ENCODE measurements at places on chromosomes 4 and X. TPM values are rescaled to one million over a fixed set of nuclear protein-coding genes. Genes with fewer than 3 reads are reported as not detected.

GRCh38 chrX:132001127-132001526 lies 22.0 kb upstream of the STK26 start:
- DNase-seq: no peak

- DNase-seq: no peak
These were observed 33.1 kb upstream of the FGF5 start for GRCh38 chr4:80233390-80233789.

GRCh38 chr4:12260453-12260852 lies 831.8 kb upstream of the HS3ST1 start:
- DNase-seq: no peak

GRCh38 chr4:13544606-13545393 lies 492 bp upstream of the NKX3-2 start:
- peak; percentile 81 for DNase-seq

- DNase-seq: no peak
These were observed 6.3 kb upstream of the FAM200B start for GRCh38 chr4:15675356-15675755.

- DNase-seq: no peak
These were observed 82.1 kb upstream of the IQCM start for GRCh38 chr4:149897783-149898182.

DNA sequence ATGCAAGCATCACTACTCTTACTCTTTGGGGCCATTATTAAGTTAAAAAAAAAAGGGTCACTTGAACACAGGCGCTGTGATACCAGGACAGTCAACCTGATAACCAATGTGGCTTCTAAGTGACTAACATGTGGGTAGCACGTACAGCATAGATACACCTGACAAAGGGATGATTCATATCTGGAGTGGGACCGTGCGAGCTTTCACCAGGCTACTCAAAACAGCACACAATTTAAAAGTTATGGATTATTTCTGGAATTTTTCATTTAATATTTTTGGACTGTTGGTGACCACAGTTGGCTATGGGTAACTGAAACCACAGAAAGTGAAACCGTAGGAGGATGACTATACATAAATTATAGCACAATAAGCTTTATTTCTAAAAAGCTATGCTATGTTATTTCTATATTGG lies 113.8 kb upstream of the STIM2 start:
- no peak for DNase-seq

GRCh38 chrX:39823854-39824253 lies 273.9 kb downstream of the BCOR start:
- no peak for DNase-seq

- DNase-seq: no peak
These were observed 143.5 kb downstream of the GALNTL6 start for GRCh38 chr4:171956678-171957077.

- DNase-seq: peak; percentile 93
These were observed 92.5 kb downstream of the ANK2 start for GRCh38 chr4:113141901-113142346.

- DNase-seq: no peak
These were observed 74.1 kb downstream of the SMARCA1 start for GRCh38 chrX:129449148-129449547.

DNA sequence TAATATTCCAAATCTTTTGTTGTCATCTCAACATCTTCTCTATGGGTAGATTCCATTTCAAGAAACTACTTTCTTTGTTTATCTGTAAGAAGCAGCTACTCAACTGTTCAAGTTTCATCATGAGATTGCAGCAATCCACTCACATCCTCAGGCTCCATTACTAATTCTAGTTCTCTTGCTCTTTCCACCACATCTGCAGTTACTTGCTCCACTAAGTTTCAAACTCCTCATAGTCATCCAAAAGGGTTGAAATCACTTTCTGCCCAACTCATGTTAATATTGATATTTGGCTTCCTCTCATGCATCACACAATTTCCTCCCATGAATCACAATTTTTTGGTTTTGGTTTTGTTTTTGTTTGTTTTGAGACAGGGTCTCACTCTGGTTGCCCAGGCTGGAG lies 35.7 kb downstream of the ADH5 start:
- no peak for DNase-seq

DNA sequence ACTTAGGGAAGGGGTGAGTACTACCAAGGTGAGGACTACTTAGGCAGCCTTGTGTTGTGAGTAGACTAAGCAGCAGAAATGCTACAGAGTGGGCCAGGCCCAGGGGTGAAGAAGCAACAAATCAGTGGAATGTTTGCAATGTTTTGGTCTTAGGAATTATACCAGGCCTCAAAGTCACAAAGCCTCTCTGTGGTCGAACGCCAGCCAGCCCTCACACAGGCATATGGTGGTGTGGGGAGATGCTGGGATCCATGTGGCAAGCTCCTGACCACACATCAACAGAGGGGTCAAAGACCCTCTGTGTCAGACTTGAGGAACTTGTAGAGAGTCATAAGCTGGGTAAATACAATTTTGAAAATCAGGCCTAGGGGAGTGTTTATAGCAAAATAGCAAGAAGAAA lies 153.8 kb upstream of the KLF3 start:
- DNase-seq: no peak

- DNase-seq: peak; percentile 88
These were observed 384.4 kb downstream of the RAPGEF2 start for GRCh38 chr4:159487284-159487747.

DNA sequence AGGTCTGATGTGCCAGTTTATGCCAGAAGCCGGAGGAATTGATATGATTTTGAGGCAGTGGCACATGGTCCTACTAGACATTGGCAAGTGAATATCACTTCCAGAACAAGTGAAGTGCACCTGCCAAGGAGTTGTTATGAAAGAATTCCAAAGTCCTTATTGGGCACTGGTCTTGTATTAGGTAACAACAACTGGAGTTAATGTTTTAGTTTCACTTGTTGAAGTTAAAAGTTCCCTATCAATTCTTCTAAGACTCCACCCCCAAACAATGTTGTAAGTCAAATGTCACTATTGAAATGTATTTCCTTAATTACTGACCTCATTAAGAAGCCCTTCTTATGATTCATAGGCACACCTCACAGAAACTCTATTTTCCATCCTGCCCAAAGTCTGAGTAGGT lies 3.1 kb downstream of the TET2 start:
- DNase-seq: no peak

The LAGE3 gene
- total RNA-seq: 66.8 TPM

Data from LHCN-M2 (cell line).